Stimulated activated CD4-positive, alpha-beta T cell treated with anti-CD3 and anti-CD28 coated beads, TNF-alpha, amount 100 ng/mL, for 1 hour (primary cell): ENCODE measurements at places on chromosomes 3 and 15.

GRCh38 chr15:69997813-69998212 lies 99.9 kb downstream of the TLE3 start:
- no peak for DNase-seq

DNA sequence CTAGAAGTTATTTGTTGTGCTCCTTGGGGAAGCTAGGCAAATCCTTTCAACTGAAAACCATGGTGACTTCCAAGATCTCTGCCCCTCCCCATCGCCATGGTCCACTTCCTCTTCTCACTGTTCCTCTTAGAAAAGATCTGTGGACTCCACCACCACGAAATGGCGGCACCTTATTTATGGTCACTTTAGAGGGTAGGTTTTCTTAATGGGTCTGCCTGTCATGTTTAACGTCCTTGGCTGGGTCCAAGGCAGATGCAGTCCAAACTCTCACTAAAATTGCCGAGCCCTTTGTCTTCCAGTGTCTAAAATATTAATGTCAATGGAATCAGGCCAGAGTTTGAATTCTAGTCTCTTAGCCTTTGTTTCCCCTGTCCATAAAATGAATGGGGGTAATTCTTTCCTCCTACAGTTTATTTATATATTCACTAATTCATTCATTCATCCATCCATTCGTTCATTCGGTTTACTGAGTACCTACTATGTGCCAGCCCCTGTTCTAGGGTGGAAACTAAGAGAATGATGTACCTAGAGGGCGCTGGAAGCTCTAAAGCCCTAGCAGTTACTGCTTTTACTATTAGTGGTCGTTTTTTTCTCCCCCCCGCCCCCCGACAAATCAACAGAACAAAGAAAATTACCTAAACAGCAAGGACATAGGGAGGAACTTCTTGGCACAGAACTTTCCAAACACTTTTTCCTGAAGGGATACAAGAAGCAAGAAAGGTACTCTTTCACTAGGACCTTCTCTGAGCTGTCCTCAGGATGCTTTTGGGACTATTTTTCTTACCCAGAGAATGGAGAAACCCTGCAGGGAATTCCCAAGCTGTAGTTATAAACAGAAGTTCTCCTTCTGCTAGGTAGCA lies 657 bp downstream of the PATL2 start:
- DNase-seq: no peak

DNA sequence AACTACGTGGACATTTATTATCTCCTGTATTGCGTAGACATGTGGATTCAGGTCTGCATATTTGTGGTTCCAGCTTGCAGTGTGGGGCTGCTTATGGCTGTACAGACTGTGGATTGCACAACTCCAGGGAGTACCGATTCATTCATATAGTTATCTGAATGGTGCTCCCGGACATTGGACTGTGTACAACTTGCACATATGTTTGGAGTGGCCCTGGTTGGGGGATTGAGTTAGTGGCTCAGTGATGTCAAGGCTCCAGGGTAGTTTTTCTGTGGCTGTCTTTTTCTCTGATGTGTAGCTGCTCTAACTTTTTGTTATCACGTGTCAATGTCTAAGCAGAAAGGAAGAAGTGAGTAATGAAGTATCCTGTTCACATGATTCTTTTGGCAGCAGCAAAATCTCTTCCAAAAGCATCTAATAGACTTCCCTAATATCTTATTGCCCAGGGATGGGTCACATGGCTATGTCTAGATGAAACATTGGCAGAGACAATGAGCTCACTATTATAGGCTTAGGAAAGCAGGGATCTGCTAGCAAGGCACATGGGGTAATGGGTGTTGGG lies 15.8 kb downstream of the ST3GAL6 start:
- DNase-seq: no peak

- no peak for DNase-seq
Measured at GRCh38 chr3:151866711-151867410, 6.6 kb upstream of the SUCNR1 start.

- DNase-seq: no peak
Measured at GRCh38 chr15:75776065-75776423, 63.4 kb upstream of the CSPG4 start.

DNA sequence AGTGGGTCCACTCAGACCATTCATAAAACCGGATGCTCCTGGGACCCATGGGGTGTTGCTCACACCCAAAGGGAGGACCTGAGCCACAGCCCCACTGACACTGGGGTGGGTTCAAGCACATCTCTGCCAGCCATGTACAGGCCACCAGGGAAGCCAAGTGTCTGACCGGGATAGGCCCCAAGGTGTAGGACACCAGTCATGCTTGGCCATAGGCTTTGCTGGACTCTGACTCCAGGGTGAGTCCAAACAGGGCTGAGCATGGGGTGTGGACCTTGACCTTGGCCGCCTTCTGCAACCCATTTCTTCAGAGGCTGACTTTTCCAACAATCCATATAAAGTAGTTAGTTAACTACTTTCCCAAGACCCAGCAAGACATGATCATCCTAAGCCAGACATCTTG lies 31.4 kb upstream of the DUSP7 start:
- no peak for DNase-seq

DNA sequence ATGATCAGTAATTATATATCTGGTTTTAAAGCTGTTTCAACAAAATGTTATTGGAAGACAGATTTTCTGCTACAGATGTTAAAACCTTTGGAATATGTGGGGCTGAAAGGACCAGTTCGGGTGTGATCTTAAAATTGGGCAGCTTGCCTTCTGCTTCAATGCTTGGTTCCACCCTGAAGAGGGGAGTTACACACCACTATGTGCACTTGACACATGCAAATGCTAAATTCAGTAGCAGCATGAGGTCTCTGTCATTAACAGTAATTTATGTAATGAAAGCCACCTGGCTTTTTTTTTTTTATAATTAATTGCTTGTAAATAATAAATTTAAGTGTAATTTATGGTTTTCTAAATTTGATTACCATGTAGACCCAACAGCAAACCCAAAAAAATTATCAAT lies 24.6 kb downstream of the CDIN1 start:
- no peak for DNase-seq

DNA sequence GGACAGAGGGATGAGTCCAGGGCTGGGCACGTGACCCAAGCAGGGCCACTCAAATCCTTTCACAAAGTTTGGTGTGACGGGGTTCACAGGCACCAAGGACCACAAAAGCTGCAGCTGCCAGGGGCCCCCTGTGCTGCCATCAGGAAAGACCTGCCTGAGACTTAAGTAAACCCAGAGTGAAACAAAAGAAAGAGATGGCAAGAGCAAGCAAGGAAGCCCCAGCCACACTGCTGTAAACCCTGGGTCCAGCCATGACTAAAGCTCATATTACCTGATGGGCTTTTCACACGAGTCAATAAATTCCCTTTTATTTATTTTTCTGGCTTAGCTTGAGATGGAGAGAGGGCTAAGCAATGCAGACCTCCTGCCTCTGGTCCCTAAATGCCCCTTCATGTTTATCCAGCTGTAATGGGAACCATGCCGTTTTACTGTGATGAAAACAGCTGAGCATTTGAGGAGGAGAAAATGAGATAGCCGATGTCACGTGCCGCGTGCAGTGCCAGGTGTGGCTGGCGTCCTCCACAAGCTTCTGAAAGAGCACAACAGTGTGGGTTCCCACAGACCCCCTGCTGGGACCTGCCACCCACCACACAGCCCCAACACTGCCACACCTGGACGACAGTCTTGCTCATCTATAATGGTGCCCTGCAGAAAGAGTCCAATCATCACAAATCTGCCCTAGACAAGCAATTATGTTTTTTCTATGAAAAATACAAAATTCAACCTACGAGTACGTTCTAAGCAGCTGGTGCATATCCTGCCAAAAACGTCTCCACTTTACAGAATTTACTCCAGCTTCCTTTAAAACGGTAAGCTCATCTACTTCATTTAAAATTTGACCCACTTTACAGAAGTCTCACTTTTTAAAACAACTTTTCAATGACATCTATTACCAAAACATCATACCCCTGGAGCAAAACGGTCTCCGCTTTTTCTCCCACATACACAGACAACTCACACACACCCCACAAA lies 34.2 kb downstream of the ADAMTS17 start:
- no peak for DNase-seq

DNA sequence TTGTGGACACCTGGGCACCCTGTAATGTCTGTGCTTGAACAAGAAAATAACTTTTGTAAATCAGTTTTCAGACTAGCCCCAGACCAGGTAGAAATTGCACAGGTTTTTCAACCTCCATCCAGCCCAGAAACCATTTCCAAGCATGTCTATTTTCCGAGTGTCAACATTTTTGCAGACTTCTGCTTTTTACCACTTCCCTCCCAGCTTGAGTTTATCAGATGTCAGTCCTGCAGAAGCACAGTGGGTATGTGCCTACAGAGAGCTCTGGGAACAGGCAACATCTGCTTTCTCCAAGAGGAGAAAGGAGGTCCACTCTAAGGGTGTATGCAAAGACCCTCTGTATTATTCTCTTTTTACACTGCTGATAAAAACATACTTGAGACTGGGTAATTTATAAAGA lies 83.9 kb downstream of the LRRK1 start:
- DNase-seq: no peak
